ENCODE measurements at places on chromosomes 1 and 21.

DNA sequence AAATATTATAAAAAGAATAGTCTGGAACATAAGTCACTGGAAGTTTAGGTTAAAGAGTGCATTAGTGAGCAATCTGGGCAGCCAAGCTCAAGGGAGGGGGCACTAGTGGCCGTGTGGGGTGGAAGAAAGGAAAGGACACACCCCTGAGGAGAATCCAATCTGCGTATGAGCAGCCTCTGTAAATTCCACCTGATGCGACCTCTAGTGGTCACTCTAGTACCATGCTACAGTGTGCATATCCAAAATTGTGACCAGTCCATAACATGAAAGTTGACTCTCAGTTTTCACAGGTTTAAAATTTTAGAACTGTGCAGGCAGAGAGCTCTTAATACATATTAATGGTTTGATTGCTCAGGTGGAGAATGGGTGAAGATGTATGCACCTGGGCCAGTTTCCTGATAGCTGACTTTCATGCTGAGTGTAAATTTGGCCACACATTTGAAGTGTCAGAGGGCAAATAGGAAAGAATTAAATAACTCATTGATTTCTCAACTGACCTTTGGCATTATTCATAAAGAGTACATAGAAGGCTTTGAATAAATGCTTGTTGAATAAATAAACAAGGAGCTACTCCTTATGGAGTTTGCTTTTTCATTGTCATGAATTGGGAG, 105.9 kb upstream of the C21orf91 start:
- DNase-seq, result peak; percentile 81

GRCh38 chr1:98205291-98206017, 284.6 kb upstream of the DPYD start:
- DNase-seq, result no peak

- no peak for DNase-seq
Observed at GRCh38 chr1:244324176-244324883, 127.4 kb downstream of the ADSS2 start.

DNA sequence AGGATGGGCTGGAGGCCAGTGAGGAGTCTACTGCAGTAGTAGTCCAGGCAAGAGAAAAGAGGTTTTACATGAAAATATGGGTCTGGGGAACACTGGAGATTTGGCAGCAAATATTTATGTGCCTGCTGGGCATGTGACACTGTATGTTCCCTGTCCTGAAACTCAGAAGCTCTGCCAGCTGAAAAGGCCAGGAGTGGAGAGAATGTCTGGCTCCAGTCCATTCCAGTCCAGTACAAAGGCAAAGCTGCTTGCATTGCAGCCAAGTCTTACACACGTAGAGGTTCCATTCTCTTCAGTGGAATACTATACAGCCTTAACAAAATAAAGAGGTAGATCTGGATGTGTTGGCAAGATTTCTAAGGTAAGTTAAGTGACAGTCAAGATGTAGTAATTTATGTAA, 7.5 kb upstream of the YBX1 start:
- DNase-seq, result no peak

DNA sequence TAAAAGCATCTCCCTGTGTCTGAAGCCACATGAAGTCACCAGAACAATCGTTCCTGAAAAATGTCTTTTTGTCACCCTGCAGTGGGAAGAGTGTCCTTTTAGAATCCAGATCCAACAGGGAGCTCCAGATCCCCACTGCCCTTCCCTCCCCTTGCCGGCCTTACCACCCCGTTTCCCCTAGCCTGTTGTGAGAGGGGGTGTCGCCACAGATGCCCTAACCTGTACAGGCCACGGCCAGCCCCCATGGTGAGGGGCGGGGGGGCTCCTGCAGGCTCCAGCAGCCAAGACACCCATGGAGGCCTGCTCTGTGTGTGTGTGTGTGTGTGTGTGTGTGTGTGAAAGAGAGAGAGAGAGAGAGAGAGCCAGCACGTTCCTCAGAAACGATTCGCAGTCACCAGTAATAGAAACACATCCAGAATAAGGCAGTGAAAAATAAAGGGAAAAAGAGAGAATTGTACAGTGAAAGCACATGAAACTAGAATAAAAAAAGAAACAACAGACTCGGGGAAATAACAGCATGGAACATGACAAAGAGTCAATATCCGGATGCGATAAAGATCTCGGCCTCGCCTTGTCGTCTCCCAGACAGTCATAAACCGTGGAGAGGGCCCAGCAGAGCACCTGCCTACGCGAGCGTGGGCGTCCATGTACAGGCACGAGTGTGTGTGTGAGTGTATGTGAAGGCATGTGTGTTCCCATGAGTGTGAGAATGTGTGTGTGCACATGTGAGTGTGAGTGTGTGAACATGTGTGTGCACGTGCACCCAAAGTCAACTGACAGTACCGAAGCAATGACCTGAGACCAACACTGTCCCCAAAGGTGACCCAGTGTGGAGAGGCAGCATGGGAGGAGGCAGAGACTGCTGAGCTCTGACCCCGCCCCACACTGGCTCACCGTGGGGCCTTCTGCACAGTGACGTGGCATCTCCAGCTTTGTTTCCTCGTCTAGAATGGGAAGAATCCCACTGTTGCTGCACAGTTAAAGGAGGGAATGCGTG, 303.8 kb downstream of the NPHP4 start:
- DNase-seq, result no peak

DNA sequence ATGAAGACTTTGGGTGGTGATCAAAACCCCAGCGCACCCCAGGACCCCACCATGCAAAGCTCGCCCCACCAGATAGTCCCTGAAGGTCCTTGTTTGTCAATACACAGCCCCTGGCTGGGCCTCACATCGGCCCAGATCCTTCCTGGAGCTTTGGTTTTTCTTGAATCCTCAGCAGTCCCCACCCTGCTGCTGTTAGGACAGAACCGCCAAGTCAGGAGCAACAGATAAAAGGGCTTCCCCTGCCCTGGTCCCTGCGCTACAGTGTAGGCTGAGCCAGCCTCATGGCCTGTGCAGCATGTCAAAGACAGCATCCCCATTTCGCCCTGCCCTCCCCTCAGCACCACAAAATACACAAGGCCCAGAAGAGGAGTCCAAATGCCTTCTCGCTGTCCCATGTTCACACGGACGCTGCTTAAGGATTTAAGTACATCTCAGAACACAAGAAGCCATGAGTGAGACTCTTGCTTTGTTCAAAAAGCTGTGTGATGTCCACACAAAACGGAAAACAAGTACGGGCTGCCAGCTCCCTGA, 65.7 kb downstream of the PSMG1 start:
- no peak for DNase-seq

DNA sequence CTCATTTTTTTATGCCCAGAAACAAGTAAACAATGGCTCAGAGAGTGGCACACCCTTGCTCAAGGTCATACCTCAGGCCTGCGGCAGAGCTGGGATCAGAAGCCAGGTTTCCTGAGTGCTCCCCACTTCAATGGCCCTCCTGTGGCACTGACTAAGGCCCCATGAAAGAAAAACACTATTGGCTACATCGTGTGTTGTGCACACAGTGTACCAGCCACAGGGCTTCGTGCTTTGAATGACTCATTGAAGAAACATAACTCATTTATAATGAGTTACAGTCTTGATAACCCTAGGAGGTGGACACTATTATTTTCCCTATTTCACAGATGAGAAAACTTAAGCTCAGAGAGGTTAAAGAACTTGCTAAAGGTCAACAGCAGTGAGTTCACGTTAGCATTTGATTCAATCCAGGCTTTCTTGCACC, 91.2 kb downstream of the TRABD2B start:
- DNase-seq, result no peak

- no peak for DNase-seq
Observed at GRCh38 chr1:12580054-12580887, 37.7 kb downstream of the DHRS3 start.

DNA sequence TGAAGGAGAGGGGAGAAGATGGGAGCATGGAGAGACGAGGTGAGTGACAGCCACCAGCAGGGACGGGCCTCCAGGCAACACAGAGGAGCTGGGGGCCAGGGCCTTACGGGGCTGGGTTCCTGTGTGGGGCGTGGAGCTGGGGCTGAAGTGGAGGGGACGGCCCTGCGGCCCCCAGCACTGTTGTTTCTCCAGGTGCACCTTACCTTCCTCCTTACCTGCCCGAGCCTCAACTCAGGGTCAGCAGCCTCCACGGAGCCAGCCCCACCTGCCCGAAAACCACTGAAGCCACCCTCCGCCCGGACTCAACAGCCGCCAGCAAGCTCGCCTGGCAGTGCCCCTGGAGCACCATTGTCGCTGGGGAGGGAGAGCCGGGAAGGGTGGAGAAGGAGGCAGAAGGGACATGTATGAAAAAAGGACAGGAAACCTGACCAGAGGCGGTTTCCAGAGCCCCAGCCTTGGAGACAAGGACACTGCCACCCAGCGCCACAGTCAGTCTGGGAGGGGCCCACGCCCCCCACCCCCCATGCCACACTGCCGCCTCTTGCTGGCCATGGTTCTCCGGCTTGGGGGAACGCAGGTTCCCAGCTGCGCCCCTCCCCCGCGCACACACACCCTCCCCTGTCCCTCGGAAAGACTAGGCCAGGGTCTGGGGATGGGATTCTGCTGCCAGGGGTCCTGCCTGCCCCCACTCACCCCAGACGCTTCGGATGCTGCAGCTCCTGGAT, 10.6 kb downstream of the PLA2G2F start:
- no peak for DNase-seq

DNA sequence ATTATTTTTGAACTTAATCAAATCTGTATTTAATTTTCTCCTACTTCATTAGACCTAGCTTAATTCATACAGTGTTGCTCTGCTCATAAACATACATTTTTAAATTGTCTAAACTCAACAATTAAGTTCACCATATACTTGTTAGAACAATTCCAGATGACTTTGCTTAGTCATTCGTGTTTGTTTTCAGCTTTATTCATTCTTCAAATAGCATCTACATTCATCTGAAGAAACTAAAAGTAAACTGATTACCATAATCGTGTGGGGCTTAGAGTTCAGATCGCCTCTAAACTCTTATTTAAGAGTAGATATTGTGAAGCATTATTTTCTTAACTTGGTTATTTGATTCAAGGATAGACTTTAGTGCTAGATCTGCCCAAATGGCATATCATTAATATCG, 34.4 kb downstream of the KLHL20 start:
- DNase-seq, result no peak

DNA sequence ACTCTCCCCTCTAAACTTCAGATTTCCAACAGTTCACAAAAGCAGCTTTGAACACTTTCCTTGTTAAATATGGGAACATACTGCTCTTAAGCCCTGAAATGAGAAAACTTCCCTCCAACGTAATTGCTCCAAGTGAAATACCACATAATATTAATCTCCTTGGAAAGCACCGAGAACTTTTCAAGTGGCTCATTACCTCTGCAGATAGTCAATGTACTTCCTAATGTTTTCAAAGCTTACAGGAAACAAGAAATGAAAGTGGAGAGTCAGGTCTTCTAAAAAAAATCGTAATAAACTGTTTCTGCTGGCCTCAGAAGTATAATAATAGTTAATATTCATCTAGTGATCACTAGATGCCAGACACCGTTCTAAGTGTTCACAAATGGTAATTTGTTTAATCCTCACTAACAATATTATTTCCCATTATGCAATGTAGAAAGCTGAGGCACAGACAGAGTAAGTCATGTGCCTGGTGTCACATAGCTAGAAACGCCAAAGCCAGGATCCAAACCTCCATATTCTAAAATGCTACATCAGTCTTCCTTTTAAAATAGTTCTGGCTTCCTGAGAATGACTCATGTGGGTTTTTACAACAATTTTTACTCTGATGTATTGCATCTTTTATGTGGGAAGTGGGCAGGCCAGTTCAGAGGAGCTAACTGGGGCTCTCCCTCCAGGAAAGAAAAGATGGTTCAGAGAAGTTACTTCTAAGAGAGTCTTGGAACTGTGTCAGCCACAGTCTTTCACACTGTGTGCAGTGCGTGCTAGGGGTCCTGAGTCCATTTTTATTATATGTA, 177.2 kb downstream of the PLPPR4 start:
- DNase-seq, result peak; percentile 86

- no peak for DNase-seq
Observed at GRCh38 chr1:232319072-232319471, 310.9 kb downstream of the SIPA1L2 start.

- no peak for DNase-seq
Observed at GRCh38 chr21:41973861-41974751, 20.3 kb upstream of the C2CD2 start.

DNA sequence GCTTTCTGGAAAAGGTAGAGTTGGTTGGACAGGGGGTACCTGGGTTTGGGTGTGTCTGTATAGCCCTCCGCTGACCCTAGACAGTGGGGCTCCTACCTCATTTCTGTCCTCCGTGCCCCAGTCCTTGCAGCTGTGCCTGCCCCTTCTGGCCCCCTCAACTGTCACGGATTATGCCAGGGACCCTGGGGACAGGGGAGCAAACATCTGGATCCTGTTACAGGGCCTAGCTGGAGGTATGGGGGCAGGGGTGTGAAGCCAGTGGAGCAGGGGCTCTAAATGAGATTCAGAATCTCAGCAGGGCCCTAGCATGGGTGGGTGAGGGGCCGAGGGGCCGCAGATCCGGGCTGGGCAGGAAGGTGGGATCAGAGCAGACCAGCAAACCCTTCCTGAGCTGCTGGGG, 81.0 kb downstream of the TAS1R2 start:
- DNase-seq, result no peak

- DNase-seq, result no peak
Observed at GRCh38 chr1:111988377-111988742, 1.1 kb downstream of the KCND3 start.

- DNase-seq, result peak; percentile 73
Observed at GRCh38 chr1:107965110-107965991, at the start of gene VAV3. TSS of gene VAV3 (minus strand) at chr1:107965180. CDS start at chr1:107964869, 311 bp downstream.

- no peak for DNase-seq
Observed at GRCh38 chr1:85274969-85275453, 1.4 kb downstream of the BCL10 start.

DNA sequence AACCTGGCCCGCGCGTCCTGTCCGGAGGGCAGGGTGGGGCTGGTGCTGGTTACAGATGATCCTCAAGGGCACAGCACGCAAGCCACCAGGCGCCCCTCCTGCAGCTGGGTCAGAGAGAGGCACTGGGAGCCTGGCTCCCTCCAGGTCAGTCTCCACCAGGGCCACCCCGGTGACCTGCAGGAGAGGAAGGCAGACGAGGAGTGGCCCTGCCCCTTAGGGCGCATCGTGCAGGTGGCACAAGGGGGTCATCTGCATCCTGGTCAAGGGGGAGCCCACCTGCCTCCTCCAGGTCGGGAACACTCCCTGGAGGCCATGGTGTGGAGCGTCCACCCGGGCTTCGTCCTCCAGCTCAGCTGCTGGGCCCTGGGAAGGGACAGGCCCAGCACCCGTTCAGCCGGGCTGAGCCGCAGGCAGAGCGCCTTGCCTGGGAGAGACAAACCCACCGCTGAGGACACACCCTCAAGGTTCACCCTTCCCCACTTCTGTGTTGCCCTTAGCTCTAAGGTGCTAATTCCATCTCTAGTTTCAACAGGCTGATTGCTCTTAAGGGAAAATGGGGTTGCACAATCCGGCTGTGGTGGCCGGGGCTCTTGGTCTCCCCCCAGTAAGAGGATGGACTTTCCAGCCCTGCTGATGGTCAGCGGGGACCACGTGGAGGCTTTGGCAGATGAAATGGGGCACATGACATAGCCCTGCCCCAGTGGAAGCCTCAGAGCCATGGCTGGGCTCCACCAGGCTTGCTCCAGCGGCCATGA, 63.2 kb downstream of the SIK1 start:
- no peak for DNase-seq

GRCh38 chr1:31689854-31690253, 14.0 kb downstream of the COL16A1 start:
- DNase-seq, result no peak

GRCh38 chr1:156121457-156121856, 6.9 kb downstream of the LMNA start:
- no peak for DNase-seq
